ENCODE measurements at places on chromosomes 3 and 15.

DNA sequence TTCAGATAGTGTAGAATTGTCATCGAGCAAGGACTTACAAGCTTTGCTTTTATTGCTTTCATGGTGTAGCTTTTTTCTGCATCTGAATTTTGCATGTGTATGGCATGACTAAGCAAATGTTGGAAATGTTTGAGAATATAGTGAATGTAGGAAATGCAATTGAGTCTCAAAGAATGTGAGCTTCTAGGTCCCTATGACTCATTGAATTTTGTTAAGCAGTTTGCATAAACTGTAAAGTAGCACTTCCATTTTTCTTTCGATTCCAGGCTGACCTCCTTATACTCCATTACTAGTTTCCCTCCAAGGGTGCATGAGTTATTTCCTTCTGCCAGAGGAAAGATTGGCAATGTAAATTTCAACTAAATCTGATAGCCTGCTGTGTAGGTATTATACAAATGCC, 619.2 kb downstream of the DIPK2A start:
- DNase-seq = no peak

GRCh38 chr15:27398631-27399161, 427.7 kb downstream of the GABRG3 start:
- no peak for DNase-seq

DNA sequence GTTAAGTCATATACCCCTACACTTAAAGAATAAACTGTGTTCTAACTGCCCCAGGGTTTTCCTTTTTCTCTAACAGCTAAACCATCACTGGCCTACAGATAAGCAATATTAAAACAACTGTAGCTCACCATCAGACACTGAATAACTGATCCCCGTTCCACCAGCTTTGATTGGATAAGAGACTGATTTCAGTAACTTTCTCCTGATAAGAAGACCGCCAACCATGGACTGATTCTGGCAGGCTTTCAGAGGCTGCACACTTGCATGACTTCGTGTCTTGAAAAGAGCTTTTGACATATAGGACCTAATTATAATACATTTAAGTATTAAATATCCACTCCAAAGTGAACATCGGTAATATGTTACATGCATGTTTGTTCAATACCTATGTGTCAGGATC, 15.3 kb upstream of the CEP97 start:
- DNase-seq = no peak

DNA sequence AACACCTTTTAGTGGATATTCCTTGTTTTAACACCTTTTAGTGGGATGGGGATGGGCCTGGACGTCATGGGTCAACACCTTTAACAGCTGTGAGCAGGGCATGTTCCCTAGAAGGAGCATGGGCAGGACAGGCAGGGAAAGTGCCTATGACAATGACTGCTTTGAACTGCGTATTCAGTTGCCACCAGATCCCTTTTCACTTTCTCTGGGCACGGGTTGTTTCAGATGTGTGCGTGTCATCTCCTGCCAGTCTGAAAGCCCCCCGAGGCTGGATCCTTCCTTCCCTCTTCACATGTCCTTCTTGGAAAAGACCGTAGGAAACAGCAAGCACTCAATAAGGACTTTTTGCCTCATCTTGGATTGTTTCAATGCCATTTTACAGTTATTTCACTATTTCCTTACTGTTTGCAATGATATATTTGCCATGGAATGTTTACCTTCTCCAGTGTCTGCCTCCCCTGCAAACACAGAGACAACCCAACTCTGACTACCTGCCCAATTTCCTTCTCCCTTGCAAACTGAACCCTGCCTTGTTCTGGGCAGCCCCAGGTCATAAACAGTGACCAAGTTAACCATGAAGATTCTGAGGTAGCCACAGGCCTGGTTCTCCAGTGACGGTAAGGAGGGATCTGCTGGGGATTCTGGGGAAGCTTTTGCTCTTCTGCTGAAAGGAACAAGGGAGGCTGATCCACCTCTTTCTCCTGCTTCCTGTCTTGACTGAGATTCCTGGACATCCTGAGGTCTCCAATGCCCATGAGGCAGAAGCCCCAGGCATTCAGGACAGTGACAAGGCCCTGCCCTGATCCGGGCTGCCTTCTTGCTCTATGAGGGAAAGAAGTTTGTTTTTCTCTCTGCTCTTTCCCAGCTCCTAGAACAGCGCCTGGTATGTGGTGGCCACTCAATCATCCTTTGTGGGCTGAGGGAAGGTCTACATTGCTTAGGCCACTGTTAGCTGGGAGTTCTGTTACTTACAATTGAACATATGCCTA, 51.8 kb downstream of the NOX5 start:
- DNase-seq = no peak

DNA sequence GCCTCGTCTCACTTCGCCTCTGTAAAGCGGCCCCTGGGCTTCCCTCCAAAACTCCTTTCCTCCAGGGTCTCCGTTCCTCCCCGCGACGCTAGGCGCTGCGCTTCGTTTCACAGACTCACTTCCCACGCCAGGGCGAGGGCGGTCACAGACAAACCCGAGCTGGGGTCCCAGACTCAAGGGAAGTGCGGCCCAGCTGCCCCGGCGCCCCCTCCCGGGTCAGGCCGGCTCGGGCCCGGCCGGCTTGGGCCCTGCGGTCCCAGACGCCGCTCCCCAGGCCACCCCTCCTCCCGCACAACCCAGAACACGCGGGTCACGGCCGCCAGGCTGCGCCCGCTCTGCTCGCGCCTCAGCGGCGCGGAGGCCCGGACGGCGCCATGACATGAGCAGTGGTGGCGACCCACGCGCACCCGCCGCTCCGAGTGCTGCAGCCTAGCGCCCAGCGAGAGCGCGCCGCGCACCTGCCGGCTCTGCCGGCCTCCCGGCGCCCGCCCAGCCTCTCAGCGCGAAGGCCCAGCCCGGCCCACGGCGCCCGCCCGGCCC, 547 bp downstream of the NUP210 start:
- DNase-seq = peak; percentile 70

Data from CD4-positive, alpha-beta T cell treated with Interleukin-6 for 4 hours (primary cell).